ENCODE measurements at places on chromosomes 7 and 10. TPM values are rescaled to one million over a fixed set of nuclear protein-coding genes. Genes with fewer than 3 reads are reported as not detected.

- DNase-seq, result peak; percentile 48
Measured at GRCh38 chr10:74888962-74889661, 62.7 kb downstream of the KAT6B start.

DNA sequence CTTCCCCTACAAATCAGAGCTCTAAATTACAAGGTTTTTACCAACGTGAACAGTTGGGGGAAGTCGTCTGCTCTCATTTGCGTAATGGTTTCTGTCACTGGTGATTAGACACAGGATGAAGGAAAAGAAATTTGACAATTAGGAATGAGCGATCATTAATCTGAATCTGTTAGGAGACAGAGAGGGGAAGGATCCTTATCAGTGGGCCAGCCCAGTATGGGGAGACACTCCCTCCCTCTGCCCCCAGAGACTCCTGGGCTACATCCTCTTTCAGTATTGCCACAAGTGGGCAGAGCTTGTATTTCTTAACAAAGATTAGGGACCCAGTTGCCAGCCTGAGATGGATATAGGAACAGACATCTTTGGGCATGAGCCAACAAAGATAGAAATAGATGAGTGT is 15.5 kb downstream of the HIF1AN start:
- DNase-seq, result no peak

DNA sequence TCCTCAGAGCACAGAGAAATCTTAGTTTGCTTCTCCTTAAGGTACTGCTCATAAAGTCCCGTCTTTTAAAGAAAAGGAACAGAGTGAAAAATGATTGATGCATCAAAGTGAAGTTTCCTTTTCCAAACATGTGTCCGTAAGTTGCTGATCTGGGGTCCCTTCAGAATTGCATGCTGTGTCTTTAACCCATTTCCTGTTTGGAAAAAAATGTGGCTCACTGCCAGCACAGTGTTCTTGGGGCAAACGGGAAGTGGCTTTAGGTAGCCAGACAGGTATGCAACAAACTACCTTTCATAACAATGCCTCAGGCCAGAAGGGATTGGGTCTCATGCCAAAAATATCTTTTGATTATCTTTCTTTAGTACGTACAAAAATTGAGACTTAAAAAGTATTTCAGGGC is 50.9 kb downstream of the TFAM start:
- no peak for DNase-seq

- DNase-seq, result no peak
Measured at GRCh38 chr7:38743899-38744298, 112.7 kb upstream of the AMPH start.

GRCh38 chr7:66043681-66044497 is 31.7 kb upstream of the ASL start:
- DNase-seq, result peak; percentile 93

DNA sequence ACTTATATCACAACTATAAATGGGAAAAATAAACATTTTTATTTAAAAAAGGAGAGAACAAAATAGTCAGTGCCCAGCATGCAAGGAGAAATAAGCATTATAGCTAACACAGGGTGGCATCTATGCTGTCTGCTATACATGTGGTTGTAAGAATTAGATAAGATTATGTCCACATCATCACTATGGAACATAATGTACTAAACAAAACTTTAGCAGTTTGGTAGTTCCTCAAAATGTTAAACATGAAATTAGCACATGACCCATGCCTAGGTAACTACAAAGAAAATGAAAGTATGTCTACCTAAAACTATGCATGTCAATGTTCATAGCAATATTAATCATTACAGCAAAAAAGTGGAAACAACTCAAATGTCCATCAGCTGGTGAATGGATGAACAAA is 28.7 kb upstream of the RUFY2 start:
- no peak for DNase-seq

- no peak for DNase-seq
Measured at GRCh38 chr10:36367362-36367761, 725.3 kb upstream of the FZD8 start.

Gene ZPBP
- not detected for total RNA-seq

GRCh38 chr7:30835396-30835915 is 64.2 kb downstream of the MINDY4 start:
- DNase-seq, result no peak

Gene SPDYE1
- not detected for total RNA-seq

Gene GIMAP7
- 1.1 TPM for total RNA-seq

DNA sequence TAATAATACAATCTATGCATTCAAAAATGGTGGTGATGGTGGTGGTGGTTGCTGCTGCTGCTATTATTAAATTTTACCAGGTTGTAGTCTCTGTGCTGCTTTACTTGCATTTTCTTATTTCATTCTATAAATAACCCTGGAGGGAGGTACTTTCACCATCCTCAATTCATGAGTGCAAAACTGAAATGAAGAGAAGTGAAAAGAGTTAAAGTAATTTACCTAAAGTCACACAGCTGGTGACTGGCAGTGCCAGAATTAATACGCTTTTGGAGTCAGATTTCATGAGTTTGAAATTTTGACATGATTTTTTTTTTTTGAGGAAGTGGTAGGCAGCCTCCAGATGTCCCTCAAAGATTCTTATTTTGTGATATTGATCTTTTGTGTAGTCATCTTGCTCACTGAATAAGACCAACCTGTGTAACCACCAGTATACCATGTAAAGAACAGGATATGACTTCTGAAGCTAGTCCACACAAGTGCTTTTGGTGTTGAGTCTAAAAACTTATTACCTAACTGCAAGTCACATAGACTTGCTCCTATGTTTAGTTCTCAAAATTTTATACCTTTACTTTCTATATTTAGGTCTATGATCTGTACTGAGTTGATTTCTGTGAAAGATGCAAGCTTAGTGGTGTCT is 218.8 kb downstream of the ZWINT start:
- DNase-seq, result no peak

DNA sequence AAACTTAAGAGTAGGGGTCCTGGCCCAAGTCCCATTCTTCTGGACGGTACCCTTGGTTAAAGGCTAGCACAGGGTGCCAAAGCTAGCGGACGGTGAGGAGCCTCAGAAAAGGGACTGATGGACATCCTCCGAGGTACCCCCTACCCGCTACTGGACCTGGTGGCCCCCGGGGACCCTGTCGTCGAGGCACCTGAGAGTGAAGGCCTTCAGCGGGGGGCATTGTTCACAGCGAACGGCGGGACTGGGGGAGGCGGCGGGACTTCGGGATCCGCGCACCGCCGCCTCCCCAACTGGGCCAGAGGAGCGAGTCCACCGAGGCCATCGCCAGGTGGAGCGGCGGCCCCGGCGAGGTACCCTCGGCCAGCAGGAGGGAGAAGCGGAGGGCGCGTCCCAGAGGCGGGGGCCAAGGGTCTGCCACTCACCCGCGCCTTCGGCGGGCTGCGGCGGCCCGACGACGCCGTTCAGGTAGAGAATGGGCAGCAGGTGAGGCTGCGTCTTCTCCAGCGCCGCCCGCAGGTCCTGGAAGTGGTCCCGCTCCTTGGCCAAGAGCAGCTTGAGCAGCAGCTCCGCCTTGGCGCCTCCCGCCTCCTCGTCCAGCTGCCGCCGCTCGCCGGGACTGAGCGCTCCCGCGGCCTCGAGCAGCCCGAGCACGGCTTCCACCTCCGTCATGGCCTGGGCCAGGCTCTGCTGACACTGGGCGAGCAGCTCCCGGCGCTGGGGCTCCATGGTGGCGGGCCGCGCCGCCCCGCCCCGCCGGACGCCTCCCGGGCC is 575 bp downstream of the DLG5 start:
- peak; percentile 74 for DNase-seq

DNA sequence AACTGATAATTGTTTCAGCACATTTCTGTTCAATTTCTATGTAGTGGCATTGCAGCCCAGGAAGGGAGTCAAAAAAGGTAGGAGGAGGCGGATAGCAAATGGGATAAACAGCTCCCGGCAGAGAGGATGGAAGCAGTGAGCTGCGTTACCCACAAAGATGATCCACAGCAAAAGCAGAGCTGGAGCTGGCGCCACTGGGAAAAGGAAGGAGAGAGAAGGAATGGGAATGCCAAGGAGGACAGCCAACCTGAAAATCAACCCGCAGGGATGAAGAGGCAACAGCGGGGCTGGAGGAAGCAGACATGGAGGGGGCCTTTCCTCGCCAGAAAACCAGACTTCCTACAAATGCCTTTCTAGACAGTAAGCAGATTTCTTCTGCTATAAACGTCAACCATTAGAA is 82.7 kb upstream of the ADAM12 start:
- DNase-seq, result no peak

- no peak for DNase-seq
Measured at GRCh38 chr10:123270806-123271205, 116.6 kb downstream of the BUB3 start.

GRCh38 chr10:22321924-22322640 is 1.2 kb downstream of the BMI1 start:
- peak; percentile 75 for DNase-seq

DNA sequence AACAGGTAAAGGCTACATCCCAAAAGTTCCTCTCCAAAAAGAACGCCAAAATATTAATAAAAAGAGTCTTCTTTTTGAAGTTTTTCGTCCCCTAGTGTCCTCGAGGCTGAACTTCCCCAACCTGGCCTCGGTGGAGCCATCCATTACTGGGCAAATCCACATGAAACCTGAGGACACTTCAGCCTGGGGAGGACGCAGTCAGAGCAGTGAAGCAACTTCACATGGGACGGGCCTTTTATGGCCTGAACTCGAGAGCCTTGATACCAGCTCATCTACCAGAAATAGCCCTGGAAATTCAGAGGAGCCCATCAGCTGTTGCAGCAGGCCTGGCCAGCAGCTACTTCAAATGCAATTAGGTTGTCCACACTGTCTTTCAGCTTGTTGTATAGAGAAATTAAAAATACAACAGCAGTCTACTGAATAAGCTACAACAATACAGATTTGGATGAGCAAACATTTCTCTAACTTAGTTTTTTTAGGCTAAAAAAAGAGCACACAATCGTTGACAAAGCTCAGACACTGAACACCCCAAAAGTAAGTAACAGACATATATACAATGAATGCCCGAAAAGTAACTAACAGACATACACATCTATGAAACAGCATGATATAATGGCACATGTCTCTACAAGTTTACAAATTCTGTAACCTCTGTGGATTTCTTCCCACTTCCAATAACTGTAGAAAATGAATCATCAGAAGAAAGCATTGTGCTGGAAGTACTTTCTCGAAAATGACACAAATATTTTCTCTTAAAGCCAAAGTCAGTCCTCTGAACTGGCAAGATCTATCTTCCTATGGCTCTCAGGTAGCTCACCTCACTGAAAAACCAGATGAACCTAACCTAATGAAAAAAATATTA is at the start of gene SVIL:
Gene SVIL (minus strand): TSS at position 208 of the 862 bp plus-strand sequence. CDS start 79,913 bp downstream, outside the sequence.
- no peak for DNase-seq

Gene KCND2
- 1.2 TPM for total RNA-seq

DNA sequence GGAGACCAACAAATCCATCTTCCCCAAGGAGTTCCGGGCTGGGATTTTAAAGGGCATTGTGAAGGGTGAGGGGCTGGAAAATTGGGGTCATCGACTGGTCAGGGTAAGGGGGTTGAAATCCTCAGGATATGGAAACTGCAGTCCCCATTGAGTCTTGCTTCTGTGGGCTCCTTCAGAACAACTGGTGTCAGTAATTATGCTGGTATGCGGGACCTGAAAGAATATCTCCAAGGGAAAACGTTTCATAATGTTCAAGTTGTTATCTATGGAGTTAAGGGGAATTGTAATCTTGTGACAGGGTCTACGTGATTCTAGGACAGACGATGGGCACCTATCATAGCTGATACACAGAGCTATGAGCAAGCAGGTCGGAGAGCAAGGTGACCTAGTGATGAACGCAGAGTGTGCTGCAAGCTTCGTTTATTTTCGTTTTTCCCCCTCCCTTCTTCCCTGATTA is 494 bp upstream of the RHBDD2 start:
- DNase-seq, result no peak

- peak; percentile 41 for DNase-seq
Measured at GRCh38 chr7:131302876-131303707, 24.6 kb upstream of the MKLN1 start.

DNA sequence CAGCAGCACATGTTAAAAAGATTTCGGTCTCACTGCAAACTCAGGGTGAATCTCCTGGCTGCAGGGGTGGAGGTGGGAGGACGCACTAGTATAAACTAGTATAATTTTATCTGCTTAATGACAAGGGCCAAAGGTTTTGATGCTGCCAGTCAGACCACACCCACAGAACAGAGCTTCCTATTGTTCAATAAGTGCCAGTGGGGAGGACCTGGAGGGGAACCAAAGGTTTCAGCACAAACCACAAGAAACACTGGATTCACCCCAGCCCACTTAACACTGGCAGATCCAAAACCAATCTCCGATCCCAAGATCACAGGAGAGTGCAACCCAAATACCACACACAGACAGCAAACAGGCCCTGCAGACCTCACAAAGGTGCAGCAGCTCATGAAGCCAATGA is 6.6 kb downstream of the VOPP1 start:
- no peak for DNase-seq

Gene VGF
- 36.2 TPM for total RNA-seq

- DNase-seq, result peak; percentile 88
Measured at GRCh38 chr10:49398000-49398861, 2.3 kb upstream of the DRGX start.

DNA sequence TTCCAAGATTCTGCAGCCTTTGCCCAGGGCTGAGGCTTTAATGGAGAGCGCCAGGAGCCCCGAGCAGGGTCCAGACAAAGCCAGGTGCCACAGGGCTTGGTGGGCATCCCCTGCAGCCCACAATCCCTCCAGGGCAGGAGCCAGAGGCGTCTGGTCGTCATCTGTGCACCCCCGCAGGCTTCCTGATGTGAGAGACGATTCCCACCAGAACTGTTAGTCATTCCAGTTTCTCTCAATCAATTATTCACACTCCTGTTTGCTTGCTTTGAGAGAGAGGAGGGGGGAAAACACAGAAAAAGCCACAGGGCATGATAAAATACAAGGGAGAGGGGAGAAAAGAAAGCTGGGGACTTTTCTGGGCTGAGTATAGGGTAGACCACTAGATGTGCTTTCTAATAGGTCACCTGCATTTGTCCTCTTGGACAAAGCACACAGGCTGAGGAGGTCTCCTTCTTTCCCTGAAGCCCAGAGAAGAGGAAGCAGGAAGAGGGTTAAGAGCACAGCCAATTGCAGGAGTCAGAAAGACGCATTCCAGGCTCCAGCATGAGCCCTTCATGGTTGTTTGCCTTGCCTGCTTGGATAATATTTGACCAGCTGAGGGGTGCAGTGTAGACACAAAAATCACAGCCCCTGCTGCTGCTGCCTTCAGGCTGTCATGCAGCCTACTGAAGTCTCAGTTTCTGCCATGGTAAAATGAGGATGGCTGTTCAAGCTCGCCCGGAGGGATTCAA is 194.4 kb downstream of the PLXNA4 start:
- no peak for DNase-seq

DNA sequence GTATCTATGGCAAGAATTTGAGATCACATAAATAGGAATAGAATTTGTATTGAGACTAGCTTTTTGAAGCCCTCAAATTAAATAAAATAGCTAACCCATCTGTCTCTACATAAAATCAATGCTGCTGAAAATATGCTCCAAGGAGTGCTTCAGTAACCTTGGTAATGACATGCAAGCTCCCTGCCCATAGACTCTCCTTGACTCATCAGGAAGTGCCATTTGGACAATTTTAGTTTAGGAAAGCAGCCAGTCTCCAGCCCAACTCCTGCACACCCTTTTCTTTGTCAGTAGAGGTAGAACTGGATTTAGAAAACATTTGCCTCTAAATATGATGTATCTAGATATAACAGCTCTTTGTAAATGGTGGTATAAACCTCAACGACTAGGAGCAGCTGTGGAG is 69.9 kb upstream of the PTPRZ1 start:
- no peak for DNase-seq

GRCh38 chr7:142248-142941 is 50.0 kb upstream of the FAM20C start:
- DNase-seq, result peak; percentile 84

GRCh38 chr7:29077176-29077575 is 69.2 kb downstream of the CPVL start:
- no peak for DNase-seq

Gene RBM28
- 18.8 TPM for total RNA-seq

Data from pancreas (tissue), 10 donors.